Esophagus squamous epithelium (tissue), 5 donors: ENCODE measurements at places on chromosomes 5 and 9.

DNA sequence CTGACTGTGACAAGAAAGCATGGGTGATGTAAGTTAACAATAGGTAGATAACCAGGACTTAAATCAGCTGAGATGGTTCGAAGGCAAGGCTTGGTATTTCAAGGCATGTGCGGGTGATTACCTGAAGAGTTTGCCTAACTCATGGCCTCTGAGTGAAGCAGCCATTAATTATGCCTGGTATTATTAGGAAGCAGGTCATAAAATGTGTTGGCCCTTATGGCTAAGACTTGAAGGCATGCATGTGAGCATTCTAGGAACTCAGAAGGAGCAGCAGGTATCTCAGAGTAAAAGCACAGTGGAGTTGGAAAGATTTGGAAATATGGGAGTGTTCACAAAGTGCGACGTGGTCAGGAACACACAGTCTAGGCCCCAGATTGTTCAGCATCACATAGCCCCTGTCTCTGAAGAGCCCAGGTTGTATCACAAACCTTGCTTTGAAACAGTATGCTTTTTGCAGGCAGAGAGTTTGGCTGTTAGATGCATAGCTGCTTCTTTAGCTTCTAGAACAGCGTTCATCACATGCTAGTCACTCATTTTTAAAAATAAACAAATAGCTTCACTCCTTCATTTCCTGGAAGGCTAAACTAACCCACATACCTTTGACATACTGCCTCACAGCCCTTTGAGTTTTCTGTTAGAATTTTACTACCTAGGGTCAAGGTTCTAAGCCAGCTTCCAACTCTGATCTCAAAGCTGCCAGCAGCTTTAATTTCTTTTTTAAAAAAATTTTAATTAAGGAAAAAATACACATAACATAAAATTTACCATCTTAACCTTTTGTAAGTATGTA is 2.1 kb downstream of the HEXB start:
- no peak for DNase-seq

- DNase-seq = no peak
These were observed 74.6 kb downstream of the DOCK2 start for GRCh38 chr5:169711551-169712225.

GRCh38 chr5:125014202-125014601 is 267.8 kb upstream of the ZNF608 start:
- no peak for DNase-seq

DNA sequence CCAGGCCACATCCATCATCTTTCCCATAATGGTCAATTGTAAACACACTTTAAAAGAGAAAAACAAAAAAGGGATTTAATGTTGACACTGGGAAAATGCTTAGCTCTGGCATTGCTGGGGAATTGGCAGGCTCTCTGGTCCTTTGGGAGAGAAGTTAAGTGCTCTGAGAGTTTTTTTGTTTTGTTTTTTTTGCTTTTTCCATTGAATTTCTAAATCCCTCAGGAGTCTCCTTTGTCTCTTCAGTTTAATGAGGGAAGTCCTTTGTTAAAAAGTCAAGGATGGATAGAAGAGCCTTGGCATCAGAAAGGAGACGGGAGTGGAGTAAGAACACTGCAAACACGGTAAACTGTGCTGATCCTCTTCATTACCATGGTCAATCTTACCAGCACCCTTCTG is 7.1 kb upstream of the HAND1 start:
- DNase-seq = no peak

DNA sequence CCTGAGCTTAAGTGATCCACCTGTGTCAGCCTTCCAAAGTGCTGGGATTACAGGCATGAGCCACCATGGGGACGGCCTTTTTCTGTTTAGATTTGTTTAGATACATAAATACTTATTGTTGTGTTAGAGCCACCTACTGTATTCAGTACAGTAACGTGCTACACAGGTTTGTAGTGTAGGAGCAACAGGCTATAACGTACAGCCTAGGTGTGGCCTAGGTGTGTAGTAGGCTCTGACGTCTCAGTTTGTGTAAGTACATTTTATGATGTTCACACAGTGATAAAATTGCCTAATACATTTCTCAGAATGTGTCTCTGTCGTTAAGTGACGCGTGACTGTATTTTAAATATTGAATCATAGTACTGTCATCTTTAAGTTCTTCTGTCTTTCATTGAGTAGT is 84.1 kb downstream of the MELK start:
- DNase-seq = no peak

GRCh38 chr5:135266975-135267374 is 132.1 kb downstream of the MACROH2A1 start:
- no peak for DNase-seq

- DNase-seq = no peak
These were observed 47.8 kb downstream of the NR6A1 start for GRCh38 chr9:124723352-124723751.

DNA sequence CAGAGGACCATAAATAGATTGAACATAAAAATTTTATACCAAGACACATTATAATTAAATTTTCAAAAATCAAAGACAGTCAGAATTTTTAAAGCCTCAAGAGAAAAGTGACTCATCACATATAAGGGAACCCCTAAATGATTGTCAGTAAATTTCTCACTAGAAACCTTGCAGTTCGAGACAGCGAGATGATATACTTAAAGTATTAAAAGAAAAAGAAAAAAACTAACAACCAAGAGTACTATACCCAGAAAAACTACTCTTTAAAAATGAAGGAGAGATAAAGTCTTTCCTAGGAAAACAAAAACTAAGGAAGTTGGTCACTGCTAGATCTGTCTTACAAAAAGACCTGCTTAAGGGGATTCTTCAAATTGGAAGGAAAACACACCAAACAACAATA is 251.4 kb upstream of the MSX2 start:
- no peak for DNase-seq

- DNase-seq = no peak
These were observed 507.5 kb downstream of the MTRR start for GRCh38 chr5:8376478-8376877.

GRCh38 chr5:117497601-117498000 is 923.0 kb upstream of the SEMA6A start:
- DNase-seq = no peak

GRCh38 chr9:103894184-103894583 is 199.9 kb upstream of the SMC2 start:
- DNase-seq = no peak

DNA sequence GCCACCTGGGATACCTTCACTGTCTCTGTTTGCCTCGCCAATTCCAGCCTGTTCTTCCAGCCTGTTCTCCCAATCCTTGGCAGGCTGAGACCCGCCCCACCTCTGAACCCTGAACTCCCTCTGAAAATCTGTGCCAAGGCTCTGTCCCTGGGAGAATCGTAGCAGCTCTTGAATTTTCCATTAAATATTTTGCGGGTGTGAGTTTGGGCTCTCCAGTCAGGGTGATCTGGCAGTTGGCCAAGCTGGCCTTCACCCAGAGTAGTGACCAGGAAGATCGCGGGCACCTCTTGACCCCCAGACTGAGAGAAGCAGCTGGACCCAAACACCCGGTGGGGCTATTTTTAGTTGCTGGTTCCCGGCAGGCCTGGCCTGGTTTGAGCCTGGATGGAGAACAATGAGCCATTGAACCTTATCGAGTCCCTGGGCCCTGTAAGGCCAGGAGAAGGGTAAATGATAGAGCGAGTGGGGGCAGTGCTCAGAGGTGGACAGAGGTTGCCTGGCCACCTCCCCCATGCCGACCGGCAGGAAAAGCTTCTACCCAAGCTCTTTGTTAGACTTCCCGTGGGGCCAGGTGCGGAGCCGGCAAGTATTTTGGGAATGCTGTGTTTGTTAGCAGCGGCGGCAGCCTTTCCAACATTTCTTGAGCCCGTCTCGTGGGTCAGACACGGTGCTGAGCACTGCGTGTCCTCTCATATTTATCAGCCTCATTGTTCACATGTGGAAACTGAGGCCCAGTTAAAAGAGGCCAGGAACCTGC is 146.2 kb downstream of the RGS3 start:
- DNase-seq = no peak

GRCh38 chr9:114606068-114606467 is 5.0 kb upstream of the TMEM268 start:
- DNase-seq = no peak

DNA sequence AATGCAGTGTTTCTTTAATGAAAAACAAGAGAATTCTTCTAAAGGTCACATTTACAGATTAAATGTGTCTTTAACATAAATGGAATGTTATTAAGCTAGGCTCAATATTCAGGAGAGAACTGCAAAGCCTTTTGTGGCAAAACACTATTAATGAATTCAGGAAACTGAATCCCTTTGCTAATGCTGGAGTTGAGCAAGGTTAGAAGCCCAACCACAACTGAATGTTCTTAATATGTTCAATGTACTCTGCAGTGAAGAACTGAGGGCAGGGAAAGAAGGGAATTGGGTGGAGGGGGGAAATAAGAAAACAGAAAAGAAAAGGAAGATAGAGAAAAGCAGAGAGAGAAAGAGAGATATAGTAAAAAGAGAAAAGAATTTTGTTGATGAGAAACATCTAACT is 276.7 kb upstream of the TMEM161B start:
- DNase-seq = no peak

DNA sequence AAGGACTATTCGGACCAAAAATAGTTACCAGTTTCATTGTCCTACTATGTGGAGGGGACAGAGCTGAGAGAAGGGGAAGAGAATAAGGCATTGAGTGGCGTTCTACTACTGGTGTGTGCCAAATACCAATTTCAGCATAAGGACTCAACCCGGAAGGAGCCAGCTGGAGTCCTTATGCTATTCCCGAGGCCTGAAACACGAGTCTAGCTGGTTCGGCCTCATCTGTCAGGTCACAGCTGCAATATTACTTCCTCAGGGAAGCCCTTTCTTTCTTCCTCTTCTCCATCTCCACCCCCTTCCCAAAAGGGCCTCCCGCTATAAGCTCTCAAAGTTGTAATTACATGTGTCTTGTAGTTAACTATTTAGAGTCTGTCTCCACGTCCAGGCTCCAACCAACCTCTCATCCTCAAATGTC is 20.5 kb upstream of the FER start:
- no peak for DNase-seq

GRCh38 chr5:157471709-157472108 is 11.7 kb downstream of the NIPAL4 start:
- DNase-seq = no peak

- DNase-seq = no peak
These were observed 47.1 kb upstream of the TLX3 start for GRCh38 chr5:171261904-171262303.

- DNase-seq = no peak
These were observed 100.9 kb downstream of the ATP10B start for GRCh38 chr5:160750938-160751657.

DNA sequence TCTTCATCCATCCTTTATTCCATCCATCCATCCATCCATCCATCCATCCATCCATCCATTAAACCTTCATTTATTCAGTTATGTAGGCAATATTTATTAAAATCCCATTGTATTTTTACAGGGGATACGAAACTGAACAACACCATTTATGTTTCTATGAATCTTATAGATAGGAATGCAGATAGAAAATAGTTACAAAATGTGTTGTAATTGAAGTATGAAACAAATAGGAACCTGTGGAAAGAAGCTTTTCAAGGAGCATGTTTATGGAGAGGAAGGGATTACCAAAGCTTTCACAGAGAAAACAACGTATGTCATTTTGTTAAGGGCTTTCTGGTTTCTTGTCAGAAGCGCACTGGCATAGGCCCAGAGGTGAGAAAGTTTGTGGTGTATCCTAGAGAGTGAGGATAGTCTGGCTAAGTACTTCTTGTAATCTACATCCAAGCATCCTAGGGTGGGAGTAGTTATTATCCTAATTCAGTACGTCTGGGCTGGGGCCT is 184.0 kb downstream of the CNTLN start:
- DNase-seq = no peak

GRCh38 chr5:83306572-83307241 is 164.8 kb upstream of the VCAN start:
- DNase-seq = no peak

DNA sequence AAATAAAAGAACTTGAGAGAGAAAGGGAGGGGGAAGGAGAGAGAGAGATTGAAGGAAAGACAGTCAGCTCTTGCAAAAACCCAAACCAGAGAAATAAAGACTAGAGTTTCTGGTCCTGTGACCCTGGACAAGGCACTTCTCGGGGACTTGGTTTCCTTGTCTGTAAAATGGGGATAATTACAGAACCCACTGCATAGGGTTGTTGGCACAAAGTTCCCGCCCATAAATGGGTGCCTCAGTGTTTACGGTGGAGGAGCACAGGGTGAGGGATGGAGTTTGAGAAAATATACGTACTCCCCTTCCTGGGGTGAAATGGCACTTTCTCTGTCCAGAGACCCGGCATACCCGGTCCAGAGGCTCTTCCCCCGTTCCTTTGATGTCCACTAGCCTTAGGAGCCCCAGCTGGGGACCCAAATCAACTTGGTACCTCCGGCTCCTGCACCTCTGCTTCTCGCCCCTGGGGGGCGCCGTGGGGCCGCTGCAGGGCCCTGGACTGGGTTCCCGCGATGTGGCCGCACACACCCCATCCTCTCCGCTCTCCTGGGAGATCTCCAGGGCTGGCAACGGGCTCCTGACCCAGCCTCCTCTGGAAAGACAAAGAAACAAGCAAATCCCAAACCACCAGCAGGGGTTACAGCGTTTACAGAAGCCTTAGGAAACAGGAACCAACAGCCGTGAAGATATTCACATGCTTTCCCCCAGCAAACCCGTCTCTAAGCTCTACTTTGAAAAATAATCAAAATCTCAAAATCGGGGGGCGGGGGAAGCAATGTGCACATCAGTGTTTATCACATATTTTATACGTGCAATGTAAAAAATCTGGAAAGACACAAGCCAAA is 26.3 kb downstream of the PTGES start:
- DNase-seq = no peak

GRCh38 chr5:59597690-59598546 is 295.6 kb downstream of the PDE4D start:
- DNase-seq = no peak

DNA sequence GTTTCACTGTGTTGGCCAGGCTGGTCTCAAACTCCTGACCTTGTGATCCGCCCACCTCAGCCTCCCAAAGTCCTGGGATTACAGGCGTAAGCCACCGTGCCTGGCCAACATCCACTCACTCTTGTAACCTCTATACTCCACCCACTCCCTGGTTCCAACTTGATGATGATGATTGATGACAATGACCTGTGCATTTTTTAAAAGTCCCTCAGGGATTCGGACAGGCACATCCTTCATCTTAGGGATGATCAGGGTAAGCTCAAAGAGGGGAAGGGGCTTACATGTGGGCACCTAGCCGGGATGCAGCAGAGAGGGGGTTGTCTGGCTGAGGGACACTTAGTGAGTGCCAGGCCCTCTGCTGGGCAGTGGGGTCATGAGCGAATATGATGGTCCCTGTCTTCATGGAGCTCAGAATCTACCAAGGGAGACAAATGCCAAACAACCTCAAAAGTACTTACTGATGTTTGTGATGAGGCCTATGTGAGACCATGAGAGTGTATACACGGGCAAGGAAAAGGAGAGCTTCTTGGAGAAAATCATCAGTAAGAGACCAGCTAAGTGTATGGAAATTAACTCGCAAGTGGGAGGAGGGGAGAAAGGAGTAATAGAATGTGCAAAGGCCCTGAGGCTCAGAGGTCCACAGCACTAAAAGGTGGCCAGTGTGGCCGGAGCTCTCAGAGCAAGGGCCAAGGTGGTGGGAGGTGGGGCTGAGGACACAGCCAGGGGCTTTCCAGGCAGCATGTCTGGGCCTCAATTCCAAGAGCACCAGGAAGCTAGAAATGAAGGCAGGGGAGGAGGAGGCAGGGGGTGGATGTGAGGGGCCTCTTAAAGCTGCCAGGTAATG is 27.4 kb downstream of the LHX2 start:
- DNase-seq = no peak
